ENCODE measurements at places on chromosomes 13 and 19. TPM values are rescaled to one million over a fixed set of nuclear protein-coding genes. Genes with fewer than 3 reads are reported as not detected.

WASF3 gene
- 6.2 TPM for total RNA-seq

VSIG10L gene
- total RNA-seq = 27.3 TPM

FFAR1 gene
- total RNA-seq = not detected

MCEMP1 gene
- 1.4 TPM for total RNA-seq

ZNF805 gene
- 18.3 TPM for total RNA-seq

MEIOSIN gene
- total RNA-seq = not detected

PGLYRP2 gene
- 0.21 TPM for total RNA-seq

CBARP gene
- 5.6 TPM for total RNA-seq

SHFL gene
- total RNA-seq = 23.8 TPM

HCN2 gene
- 0.98 TPM for total RNA-seq

ZNF90 gene
- 6.1 TPM for total RNA-seq

SCAF1 gene
- total RNA-seq = 27.7 TPM

NLRP4 gene
- not detected for total RNA-seq

ZNF723 gene
- total RNA-seq = not detected

FUT2 gene
- 2.1 TPM for total RNA-seq

UGGT2 gene
- total RNA-seq = 12.1 TPM

BRME1 gene
- 23.0 TPM for total RNA-seq

CNN2 gene
- 44.0 TPM for total RNA-seq

GIPR gene
- 1.2 TPM for total RNA-seq

KLK14 gene
- total RNA-seq = 6.6 TPM

PIAS4 gene
- 17.1 TPM for total RNA-seq

PRMT1 gene
- total RNA-seq = 113 TPM

CCL25 gene
- not detected for total RNA-seq

RUBCNL gene
- 3.9 TPM for total RNA-seq

LAIR2 gene
- not detected for total RNA-seq

SMAD9 gene
- 1.9 TPM for total RNA-seq

TUBA3C gene
- not detected for total RNA-seq

ERICH6B gene
- total RNA-seq = not detected

LYPD5 gene
- 114 TPM for total RNA-seq

KCNN4 gene
- total RNA-seq = 26.4 TPM

ZNF544 gene
- total RNA-seq = 49.8 TPM

LRRC25 gene
- total RNA-seq = 0.73 TPM

ZNF730 gene
- not detected for total RNA-seq

DPP9 gene
- total RNA-seq = 56.4 TPM

ZNF432 gene
- total RNA-seq = 41.1 TPM

DNM2 gene
- 175 TPM for total RNA-seq

ZIC2 gene
- not detected for total RNA-seq

ERFL gene
- not detected for total RNA-seq

ANKRD24 gene
- 0.51 TPM for total RNA-seq

CRX gene
- not detected for total RNA-seq

ZNF208 gene
- total RNA-seq = 1.8 TPM

LGI4 gene
- total RNA-seq = 11.8 TPM

CGB1 gene
- total RNA-seq = not detected

CERS1 gene
- total RNA-seq = not detected

GJA3 gene
- total RNA-seq = 0.25 TPM

FARP1 gene
- total RNA-seq = 11.0 TPM

PALM3 gene
- not detected for total RNA-seq

SERP2 gene
- 1.3 TPM for total RNA-seq

ZNF317 gene
- total RNA-seq = 34.6 TPM

ZNF808 gene
- 17.0 TPM for total RNA-seq

TNFSF9 gene
- 1.9 TPM for total RNA-seq

CGB3 gene
- total RNA-seq = not detected

Data from suprapubic skin (tissue), 4 donors.